ENCODE measurements at places on chromosomes 3 and 15.
A peak's percentile ranks its signal among the peaks of the same experiment; 100 is the strongest.

GRCh38 chr15:23866832-23867231 is 179.7 kb upstream of the NDN start:
- peak; percentile 4 for DNase-seq

- DNase-seq = peak; percentile 59
These were observed 91.1 kb downstream of the LINGO1 start for GRCh38 chr15:77541421-77542181.

- DNase-seq = no peak
These were observed 18.1 kb downstream of the MB21D2 start for GRCh38 chr3:192899540-192899982.

- no peak for DNase-seq
These were observed 396.3 kb downstream of the LSAMP start for GRCh38 chr3:116048991-116049390.

- DNase-seq = no peak
These were observed 182.8 kb downstream of the KCNAB1 start for GRCh38 chr3:156303001-156303707.

DNA sequence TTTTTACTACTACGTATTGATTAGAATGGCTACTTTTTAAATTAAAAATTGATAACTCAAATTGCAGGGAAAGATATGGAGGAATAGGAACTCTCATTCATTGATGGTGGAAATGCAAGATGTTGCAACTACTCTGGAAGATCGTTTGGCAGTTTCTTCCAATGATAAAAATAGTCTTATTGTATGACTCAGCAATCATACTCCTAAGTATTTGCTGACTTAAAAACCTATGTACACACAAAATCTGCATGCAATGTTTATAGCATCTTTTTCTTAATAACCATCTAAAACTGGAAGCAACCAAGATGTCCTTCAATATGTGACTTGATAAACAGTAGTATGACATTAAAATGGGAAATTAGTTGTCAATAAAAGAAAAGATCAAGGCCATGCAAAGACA is 87.4 kb upstream of the LRRC3B start:
- DNase-seq = no peak

DNA sequence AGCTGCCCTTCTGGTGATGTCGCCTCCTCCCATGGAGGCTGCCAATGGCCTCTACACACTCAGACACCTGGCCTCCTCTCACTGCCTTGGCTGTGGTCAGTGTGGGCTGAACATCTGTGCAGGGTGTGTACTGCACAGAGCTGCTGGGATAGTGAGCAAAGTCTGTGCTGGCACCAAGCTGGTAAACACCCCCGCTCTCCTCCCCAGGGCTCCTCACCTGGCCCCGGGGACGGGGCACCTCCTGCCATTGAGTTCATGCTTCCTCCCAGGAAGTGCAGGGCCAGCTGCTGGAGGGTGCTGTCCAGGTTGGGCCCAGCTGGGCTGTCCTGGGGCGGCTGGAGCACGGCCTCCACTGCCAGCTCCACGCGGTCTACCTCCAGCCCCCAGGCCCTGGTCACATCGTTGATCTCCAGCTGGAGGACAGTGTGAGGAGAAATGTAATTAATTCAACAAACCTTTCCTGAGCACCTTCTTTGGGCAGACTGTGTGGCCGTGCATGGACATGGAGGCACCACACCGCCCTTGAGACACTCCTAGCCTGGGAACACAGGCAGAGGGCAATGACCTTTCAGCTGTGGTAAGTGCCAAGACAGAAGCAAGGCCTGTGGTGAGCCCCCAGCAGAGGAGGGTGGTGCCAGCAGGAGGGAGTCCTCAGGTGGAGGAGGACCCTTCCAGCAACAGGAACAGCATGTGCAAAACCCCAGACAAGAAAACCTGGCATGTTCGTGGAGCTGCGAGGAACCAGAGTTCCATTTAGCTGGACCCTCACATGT is 6.8 kb downstream of the STOML1 start:
- no peak for DNase-seq

- DNase-seq = no peak
These were observed 6.0 kb downstream of the ONECUT1 start for GRCh38 chr15:52783929-52784798.

DNA sequence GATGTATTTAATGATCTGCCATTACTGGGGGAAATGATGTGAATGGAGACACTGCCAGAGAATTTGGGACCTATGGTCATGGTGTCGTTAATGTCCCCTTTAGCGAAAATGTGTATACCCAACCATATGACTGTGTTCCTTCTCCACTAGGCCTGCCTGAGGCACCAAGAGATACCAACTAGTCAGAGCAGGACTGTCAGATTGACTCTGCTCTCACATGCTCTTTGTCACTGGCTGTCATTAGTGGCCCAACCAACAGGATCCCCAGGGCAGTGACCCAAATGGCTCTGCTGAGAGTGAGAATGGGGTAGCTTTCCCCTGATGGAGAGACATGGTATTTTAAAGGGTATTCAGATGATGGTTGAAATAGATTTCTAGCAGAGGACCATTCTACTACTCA is 2.8 kb downstream of the TAGLN3 start:
- no peak for DNase-seq

GRCh38 chr15:41994171-41994650 is 21.9 kb upstream of the EHD4 start:
- DNase-seq = no peak

GRCh38 chr3:106768941-106769480 is 608.2 kb upstream of the CCDC54 start:
- no peak for DNase-seq

- peak; percentile 30 for DNase-seq
These were observed 2.5 kb downstream of the PFN2 start for GRCh38 chr3:149968216-149968615.

DNA sequence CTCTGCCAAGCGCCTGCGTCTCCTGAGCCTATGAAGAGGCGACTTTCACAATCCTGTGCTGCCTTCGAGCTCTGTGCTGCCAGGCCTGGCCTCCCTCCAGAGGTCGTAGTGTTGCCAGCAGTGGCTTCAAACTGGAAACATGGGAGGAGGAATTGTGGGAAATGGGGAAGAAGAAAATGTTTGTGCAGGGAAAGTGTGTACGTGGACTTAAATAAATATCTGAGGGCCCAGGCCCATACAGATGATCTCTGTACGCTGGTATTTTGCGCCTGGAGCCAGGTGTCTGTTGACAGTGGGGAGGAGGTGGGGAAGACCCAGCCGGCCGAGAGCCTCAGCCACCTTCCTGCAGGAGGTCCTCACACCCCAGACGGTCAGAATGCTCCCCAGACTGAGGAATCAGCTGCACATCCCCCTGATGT is 44.6 kb downstream of the ZBTB38 start:
- no peak for DNase-seq

- DNase-seq = no peak
These were observed 201.2 kb upstream of the ARPP21 start for GRCh38 chr3:35438101-35438500.

- DNase-seq = no peak
These were observed 560.5 kb upstream of the ZNF717 start for GRCh38 chr3:76345878-76346277.

DNA sequence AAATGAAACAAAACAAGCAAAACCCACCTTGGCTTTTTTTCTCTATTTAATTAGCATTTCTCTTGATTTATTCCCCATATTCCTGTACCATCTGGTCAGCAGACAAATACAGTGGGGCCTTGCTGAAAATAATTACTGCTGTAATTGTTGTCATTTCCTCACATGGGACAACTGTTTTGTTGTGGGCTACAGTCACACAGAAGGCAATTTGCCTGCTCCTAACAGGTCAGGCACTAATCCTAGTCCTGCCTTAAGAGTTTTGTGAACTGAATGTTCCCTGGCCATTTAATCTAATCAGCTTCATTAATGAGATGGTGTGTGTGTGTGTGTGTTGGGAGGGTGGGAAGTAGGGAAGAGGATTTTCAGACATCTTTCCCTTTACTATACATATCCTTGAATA is 11.6 kb downstream of the TRPC1 start:
- DNase-seq = no peak

DNA sequence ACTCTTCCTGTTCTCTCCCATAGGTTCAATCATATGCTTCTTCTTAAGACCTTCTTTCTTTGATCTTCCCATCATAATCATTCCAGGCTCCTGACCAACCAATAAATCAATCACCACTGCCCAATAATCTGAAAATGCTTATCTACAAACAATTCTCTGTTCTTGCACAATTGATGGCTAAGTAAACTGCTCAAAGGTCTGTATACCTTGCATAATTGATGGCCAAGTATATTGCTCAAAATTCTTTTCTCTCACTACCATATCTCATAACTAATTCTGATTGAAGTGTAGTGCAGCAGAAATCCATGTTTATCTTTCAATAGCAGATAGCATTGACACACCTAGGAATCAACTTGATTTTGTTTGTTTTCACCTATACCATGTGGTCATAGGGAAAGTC is 83.4 kb upstream of the EPHA6 start:
- DNase-seq = no peak

- DNase-seq = no peak
These were observed 19.0 kb upstream of the AGBL1 start for GRCh38 chr15:86060674-86061073.

DNA sequence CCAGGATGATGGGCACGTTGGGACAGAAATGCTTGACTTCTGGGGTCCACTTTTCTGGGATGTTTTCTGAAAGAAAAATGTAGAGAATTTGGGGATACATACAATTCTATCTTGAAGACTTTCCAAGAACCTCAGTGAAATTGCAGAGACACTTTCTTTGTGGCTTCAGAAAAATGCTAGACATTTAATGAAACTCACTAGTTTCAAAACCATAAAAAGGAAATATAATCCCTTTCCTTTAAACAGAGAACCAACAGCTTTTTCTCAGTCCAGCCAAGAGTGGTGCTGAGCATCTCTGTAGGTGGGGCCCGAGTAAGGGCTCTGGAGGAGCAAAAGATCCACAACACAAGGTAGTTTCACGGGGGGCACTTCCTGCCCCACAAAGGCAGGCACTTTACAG is 4.4 kb upstream of the GPX1 start:
- peak; percentile 69 for DNase-seq

DNA sequence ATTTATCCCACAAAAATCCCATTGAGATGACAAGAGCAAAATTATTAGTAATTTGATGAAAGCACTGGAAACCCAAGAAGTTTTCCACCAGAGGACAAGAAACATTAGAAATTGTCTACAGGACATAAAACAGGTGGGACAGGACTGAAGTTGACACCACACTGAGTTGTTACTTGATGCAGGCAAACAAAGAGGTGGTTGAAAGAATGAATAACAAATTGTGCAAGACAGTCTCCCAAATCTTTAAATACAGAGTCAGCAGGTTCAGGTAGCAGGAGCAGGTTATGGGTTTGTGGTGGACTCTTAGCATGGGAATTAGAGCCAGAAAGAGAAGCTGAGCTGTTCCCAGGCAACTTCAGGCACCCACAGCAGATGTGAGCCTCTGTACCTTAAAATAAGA is 30.3 kb upstream of the ARRDC4 start:
- no peak for DNase-seq

- DNase-seq = no peak
These were observed 47.7 kb upstream of the HERC1 start for GRCh38 chr15:63881431-63881830.

Data from adipocyte (in vitro differentiated cells).